ENCODE measurements at places on chromosomes 4 and X. TPM values are rescaled to one million over a fixed set of nuclear protein-coding genes. Genes with fewer than 3 reads are reported as not detected.

The FDCSP gene
- total RNA-seq, result not detected

The PAGE2B gene
- not detected for total RNA-seq

DNA sequence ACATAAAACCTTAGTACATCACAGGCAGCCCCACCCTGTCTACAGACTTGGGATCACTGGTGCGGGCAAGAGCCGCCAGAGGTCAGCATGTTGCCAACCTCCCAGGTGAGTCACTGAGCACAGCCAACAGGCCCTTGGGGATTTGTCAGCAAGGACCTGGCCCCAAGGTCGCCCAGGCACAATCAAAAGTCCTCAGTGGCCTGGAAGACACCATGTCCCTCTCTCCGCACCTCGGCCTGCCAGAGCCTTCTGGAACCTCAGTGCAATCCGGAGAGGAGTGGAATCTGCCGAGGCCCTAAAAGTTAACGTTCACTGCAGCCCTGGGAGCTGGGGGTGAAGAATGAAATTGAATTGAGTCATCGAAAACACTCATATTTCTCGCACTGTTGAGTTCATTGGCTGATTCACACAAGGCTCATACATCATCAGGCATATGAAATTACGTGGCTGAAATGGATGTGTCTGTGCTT lies 74.3 kb downstream of the WFS1 start:
- peak; percentile 73 for DNase-seq

DNA sequence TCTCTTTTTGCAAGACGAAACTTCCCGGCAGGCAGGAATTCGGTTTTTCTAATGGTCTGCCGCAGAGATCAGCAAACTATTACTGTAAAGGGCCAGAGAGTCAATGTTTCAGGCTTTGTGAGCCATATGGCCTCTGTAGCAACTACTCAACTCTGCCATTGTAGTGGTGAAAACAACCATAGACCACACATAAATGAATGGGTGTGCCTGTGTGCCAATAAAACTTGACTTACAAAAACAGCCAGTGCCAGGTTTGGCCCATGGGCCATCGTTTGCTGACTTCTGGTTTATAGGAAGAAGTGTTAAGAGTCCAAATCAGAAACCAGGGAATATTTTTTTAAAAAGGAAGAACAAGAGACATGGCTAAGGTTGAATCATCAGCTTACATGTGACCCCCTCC lies 163.0 kb downstream of the SH3KBP1 start:
- no peak for DNase-seq

DNA sequence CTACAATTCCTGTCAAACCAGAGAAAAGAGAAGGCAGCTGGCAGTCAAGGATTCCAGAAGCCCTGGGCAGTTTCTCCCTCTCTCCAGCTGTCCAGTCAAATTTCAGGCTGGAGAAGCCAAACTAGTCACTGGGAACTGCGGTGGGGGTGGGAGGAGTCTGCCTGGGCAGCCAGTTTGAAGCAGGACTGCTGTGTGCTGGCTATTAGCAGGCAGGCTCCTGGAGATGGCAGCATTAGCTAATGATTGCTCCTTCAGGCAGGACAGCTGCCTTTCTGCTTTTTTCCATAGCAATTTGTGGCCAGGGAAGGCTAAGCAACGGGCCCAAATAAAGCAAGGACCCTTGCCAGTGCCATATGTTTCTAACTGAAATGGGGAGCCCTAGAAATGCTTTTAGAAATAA lies 44.7 kb upstream of the FGF13 start:
- peak; percentile 56 for DNase-seq

GRCh38 chrX:120549483-120550452 lies 11.0 kb downstream of the CUL4B start:
- peak; percentile 71 for DNase-seq

DNA sequence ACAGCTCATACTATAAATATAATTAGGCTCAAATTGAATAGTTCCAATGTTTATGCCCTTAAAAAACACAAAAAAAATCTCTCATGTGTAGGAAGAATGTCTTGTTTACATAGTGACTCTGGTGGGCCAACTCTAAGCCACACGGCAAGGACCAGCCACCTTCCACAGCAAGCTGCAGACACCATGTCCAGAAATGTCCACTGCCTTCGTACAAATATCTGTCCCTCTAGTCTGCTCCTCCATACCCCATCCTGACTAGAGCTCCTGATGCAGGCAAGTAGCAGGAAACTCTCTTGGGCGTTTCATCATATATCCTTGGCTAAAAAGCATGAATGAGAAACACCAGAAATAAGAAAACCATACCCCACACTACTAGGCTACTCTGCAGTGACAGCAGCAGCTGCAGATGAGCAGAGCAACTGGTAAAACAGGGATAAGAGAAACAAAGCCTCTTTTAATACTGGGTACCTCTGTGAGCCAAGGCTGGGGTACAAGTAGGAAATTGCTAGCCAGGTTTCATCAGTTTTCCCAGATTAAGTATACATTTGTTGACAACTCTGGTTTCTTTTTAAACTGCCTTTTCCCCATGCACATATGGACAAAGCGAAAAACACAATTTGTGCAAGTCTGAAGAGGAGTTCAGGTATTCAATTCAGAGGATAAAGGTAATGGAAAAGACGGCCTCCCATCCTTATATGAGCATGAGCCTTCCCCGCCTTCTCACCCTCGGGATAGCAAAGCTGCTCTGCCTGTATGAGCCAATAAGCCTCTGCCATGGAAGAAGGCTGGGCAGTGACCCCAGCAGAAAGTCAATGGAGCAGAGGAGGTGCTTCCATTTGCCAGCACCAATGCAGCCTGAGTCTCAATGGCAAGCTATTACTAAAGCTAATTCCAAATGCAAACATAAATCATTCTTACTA lies 245.4 kb downstream of the DCLK2 start:
- DNase-seq, result no peak

DNA sequence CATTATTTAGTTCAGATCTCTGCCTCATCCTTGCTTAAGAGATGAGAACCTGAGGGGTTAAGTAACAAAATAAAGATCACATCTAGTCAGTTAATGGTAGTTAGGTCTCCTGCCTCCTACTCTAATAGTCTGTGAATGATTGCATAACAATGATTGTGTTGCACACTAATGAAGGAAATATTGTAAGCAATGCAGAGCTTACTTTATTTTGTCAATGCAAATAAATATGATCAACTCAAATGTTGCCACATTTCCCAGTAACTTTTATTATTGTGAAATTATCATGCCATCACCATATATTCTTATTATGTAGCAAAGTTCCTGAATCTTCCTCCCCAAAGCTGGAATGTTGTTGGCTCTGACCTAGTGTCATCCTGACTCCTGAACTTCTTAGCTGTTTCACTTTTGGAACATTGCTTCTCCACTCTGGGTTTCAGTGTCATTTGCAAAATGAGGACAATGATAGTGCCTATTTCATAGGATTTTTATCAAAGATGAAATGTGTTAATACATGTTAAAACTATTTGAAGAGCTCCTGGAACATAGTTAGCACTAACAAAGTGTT lies 17.0 kb upstream of the GABRA4 start:
- no peak for DNase-seq

- no peak for DNase-seq
These were observed 219.8 kb downstream of the OR13H1 start for GRCh38 chrX:131763674-131764073.

GRCh38 chr4:8473920-8474590 lies 33.5 kb downstream of the TRMT44 start:
- no peak for DNase-seq
